ENCODE measurements at places on chromosomes 7 and 10. TPM values are rescaled to one million over a fixed set of nuclear protein-coding genes. Genes with fewer than 3 reads are reported as not detected.
A peak's percentile ranks its signal among the peaks of the same experiment; 100 is the strongest.

DNA sequence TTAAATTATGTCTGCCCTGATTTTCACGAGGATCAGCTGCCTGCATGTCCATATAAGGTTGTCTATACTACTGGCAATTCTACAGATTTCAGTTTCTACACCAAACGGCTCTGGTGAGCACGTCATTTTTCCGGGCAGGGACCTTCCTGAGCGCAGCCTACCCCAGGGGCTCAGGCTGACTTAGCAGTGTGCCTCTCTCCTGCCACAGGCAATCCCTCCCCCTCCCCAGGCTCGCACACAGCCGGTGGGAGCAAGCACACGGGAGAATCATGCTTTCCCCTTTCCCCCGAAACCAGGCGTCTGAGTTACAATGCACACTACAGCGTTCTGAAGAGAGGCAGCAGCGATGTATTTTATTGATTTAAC lies 1.7 kb downstream of the KLF6 start:
- peak overlapping the region; percentile 100 for H3K27ac ChIP-seq
- no peaks in the 10 kb centered on the region for H3K27me3 ChIP-seq
- H3K4me3 ChIP-seq: peak overlapping the region; percentile 90
- peak; percentile 69 for DNase-seq
- H3K4me1 ChIP-seq: peaks cover 40% of the 10 kb centered on the region

- no peaks in the 10 kb centered on the region for H3K27me3 ChIP-seq
- H3K4me3 ChIP-seq: no peak overlapping the region
- no peaks in the 10 kb centered on the region for H3K36me3 ChIP-seq
- no peak overlapping the region for H3K27ac ChIP-seq
- H3K4me1 ChIP-seq: no peaks in the 10 kb centered on the region
- DNase-seq: no peak
These were observed 104.0 kb upstream of the GAD2 start for GRCh38 chr10:26112532-26112931.

DNA sequence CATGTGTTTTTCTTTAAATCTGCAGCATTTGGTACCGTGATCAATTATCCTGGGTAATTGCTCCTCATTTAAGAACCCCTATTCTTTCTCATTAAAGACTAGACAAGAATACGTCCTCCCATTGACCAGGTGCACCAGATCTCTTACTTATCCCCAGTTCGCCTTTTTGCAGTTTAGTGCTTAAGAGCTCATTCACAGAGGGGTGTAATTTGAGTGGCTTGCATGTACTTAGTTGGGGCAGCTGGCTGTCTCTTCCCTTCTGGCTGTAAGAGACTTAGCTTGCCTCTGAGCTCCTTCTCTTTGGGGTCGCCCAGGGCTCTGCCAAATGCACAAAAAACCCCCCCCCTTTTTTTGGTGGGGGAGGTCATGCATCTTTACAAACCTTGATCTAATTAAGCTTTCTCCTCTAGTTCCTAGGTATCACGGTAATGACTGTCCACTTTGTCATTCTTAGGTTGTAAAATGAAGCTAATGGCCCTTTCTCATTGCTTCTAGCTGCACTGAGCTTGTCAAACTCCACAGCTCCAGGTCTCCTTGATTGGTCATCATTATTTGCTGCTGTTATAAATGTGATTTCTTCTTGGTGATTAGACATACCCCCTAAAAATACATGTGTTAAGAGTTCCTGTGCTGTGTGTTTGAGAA lies 26.3 kb downstream of the GAD2 start:
- DNase-seq: no peak
- no peaks in the 10 kb centered on the region for H3K4me1 ChIP-seq
- H3K27ac ChIP-seq: no peak overlapping the region
- H3K4me3 ChIP-seq: no peak overlapping the region
- H3K27me3 ChIP-seq: no peaks in the 10 kb centered on the region
- H3K36me3 ChIP-seq: no peaks in the 10 kb centered on the region

- H3K27ac ChIP-seq: no peak overlapping the region
- no peak for DNase-seq
- H3K4me1 ChIP-seq: no peaks in the 10 kb centered on the region
- no peak overlapping the region for H3K4me3 ChIP-seq
- no peaks in the 10 kb centered on the region for H3K27me3 ChIP-seq
- H3K36me3 ChIP-seq: no peaks in the 10 kb centered on the region
These were observed 219.2 kb upstream of the HDAC9 start for GRCh38 chr7:18276380-18276779.

The COL28A1 gene
- 2.0 TPM for total RNA-seq

All from lower lobe of right lung (tissue), 2 donors.